ENCODE measurements at places on chromosomes 13 and 19.

DNA sequence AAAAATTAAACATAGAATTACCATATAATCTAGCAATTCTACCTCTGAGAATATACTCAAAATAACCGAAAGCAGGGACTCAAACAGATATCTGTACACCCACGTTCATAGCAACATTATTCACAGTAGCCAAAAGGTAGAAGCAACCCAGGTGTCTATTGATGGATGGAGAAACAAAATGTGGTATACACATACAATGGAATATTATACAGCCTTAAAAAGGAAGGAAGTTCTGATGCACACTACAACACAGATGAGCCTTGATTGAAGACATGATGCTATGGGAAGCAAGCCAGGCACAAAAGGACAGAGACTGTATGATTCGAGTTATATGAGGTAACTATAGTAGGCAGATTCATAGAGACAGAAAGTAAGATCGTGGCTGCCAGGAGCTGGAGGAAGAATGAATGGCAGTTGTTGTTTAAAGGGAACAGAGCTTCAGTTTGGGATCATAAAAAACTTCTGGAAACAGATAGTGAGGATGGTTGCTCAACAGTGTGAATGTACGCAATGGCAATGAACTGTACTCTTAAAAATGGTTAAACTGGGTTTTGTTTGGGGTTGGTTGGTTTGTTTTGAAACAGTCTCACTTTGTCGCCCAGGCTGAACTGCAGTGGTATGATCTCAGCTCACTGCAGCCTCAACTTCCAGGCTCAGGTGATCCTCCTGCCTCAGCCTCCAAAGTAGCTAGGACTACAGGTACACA is 47.5 kb downstream of the ZIC5 start:
- no peak for DNase-seq

DNA sequence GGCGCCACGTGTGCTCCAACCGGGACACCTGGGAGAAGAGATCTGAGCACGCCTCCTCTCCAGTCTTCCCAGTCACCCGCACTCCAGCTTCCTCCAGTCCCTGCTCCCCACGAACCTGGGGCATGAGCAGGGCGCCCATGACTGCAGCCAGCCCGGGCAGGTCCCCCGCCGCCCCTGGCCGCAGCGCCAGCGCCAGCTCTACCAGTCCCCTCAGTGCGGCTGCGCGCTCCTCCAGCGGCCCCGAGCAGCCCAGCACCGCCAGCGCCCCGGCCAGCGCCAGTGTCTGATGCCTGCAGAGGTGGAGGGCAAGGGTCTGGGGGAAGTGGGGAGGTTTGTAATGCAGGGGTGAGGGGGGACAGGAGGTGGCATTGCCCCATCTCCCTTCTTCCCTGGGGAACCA is 13.1 kb downstream of the SH2D3A start:
- DNase-seq, result no peak

DNA sequence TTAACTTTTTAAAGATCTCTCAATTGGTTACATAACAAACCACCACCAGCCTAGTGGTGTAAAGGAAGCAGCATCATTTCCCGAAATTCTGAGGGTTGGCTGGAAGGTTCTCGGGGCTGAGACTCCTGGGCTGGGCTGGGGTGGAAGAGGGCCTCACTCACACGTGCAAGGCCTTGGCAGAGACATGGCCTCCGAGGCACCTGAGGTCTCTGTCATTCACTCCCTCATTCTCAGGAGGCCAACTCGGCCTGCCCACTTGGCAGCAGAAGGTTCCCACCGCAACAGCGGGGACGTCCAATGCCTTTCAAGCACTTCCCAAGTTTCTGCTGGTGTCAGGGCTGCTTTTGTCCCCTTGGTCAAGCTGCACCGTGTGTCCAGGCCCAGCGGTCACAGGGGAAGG is 18.6 kb upstream of the RASA3 start:
- no peak for DNase-seq

- no peak for DNase-seq
These were observed 289.0 kb downstream of the DACH1 start for GRCh38 chr13:71578048-71578447.

GRCh38 chr19:17931532-17932191 is 1.2 kb upstream of the CCDC124 start:
- DNase-seq, result peak; percentile 8

DNA sequence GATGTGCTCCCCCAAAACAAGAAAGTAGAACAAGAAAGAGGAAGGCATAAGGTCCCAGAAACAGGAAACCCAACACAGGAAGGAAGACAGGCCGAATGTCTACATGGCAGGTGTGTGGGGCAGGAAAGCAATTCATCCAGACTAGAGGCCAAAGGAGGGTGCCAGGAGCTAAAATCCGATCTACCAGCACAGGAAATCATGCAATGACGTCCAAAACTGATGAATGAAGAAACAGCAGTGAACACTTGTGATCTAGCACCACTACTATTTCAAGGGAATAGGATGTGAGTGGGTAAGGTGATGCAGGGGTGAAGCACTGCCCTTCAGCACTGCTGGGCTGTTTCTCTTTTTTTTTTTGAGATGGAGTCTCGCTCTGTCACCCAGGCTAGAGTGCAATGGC is 59.1 kb downstream of the DOCK9 start:
- DNase-seq, result no peak

- DNase-seq, result peak; percentile 12
These were observed 21.6 kb downstream of the MAST3 start for GRCh38 chr19:18119013-18119716.

- DNase-seq, result no peak
These were observed at the start of gene CSNK1G2 for GRCh38 chr19:1941146-1942077. Gene CSNK1G2 (plus strand): TSS chr19:1941172. CDS start chr19:1969773, 28,601 bp downstream.

GRCh38 chr13:80145171-80145690 is 195.7 kb downstream of the SPRY2 start:
- DNase-seq, result no peak

DNA sequence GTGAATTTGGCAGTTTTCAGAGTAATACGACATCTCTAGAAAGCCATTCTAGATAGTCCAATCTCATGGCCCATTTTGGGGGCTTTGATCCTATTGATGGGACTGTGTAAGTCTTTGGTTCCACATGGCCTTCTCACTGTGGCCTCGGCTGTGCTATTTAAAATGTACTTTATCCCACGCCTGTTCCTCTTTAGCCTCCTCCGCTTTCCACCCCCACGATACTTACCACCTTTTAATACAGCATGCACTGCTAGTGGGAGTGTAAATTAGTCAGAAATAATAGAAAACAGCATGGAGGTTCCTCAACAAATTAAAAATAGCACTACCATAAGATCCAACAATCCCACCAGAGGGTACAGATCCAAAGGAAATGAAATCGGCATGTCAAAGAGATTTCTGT is 28.3 kb upstream of the CEBPG start:
- DNase-seq, result no peak

DNA sequence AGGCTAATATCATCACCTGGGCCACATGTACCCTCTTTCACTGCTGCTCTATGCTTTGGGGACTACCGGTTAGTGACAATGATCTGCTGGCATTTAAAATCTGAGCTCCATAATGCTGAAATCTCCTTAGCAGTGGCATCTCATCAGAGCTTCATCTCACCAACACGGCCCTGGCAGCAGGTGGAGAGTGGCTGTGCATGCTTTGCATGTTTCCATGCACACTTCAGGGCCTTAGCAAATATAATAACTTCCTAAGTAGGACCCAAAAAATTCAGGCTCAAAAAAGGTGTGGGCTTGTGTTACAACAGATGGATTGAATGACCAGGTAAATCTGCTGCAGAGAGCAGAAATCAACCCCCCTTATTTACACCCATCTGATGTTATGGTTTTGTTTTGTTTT is 55.2 kb downstream of the ALOX5AP start:
- no peak for DNase-seq

DNA sequence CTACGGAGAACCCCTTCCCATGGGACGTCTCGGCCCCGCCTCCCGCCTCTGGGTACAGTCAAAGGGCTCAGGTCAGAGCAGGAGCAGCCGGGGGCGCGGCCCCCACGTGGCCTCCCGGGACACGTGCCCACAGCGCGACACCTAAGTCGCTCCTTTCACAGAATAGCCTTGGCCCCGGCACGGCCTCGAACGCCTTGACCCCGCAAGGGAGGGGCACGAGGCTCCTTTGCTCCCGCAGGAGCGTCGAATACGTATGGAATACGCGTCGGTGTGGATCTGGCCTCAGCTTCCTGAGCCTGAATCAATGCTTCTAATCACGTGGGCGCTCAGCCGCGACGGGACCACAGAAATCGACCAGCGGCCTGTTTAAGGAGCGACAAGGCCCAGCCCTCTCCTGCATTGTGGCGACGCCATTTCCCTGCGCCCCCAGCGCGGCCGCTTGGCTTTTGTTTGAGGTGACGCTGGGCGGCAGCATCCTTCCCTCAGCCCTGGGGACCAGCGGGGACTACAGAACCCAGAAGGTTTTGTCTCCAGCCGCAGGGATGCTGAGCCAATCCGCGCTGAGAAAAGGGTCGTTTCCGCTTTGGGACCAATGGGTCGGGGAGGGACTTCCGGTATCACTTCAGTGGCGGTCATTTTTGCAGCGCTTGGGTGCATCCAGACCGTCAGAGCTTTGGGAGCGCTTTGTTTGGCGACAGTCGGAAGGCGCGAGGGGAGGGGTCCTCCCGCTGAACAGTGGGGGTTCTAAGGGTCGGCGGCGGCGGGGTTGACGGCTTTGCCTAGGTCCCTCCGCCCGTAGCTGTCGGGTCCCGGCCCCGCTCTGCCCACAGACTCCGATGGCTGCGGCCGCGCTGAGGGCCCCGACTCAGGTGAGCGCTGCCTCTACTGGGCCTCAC is at the start of gene ZIK1:
TSS of gene ZIK1 (plus strand) at position 625 of the 896 bp plus-strand sequence. CDS start at position 837, 212 bp downstream.
- DNase-seq, result peak; percentile 91

GRCh38 chr13:110538632-110539031 is 22.9 kb downstream of the RAB20 start:
- no peak for DNase-seq

GRCh38 chr13:90997951-90998350 is 349.5 kb upstream of the MIR17HG start:
- DNase-seq, result no peak

- DNase-seq, result no peak
These were observed 224.9 kb upstream of the STARD13 start for GRCh38 chr13:33510350-33510970.

DNA sequence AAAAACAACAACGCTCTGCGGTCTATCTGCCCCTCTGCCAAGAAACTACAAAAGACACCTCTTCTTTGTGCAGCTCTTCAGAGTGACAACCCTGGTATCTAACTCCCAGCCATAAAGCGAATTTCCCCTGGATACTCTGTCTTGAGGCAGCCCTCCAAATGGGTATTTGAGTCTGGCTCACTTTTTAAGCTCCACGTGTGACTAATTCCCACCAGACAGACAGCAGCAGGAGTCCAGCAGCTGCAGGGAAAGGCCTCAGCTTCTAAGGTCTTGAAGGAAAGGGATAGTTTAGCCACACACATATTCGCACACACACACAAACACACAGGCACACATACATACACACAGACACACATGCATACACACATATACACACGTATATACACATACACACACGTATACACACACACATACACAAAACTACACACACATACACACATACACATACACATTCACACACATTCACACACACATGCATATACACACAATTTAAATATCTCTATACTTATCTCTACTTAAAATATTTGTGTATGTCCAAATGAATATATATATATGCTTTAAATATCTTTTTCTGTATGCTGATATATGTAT is 188.8 kb downstream of the TSHZ3 start:
- peak; percentile 32 for DNase-seq

- no peak for DNase-seq
These were observed 24.3 kb downstream of the ERCC5 start for GRCh38 chr13:102869948-102870676.

GRCh38 chr13:20518660-20519100 is 7.0 kb downstream of the CRYL1 start:
- no peak for DNase-seq

DNA sequence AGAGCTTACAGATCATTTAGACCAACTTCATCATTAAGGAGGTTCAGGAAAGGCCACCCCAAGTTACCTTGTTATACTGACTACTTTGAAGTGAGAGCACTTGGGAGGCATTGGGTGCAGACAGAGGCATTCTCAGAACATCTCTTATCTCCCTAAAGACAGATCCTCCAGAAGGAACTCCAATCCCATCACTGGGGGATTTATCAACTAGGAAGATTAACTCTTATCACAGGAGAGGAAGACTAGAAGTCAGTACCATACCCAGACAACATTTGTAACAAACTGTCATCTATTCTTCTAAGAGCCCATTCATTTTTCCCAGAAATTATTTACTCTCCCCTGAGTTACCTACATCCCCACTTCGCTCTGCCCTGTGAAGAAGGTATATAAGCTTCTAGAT is 5.8 kb upstream of the RFXAP start:
- DNase-seq, result no peak

- peak; percentile 87 for DNase-seq
These were observed 34.6 kb upstream of the SLC46A3 start for GRCh38 chr13:28753208-28753892.

GRCh38 chr13:65638572-65639168 is 1591.5 kb downstream of the PCDH9 start:
- peak; percentile 67 for DNase-seq

DNA sequence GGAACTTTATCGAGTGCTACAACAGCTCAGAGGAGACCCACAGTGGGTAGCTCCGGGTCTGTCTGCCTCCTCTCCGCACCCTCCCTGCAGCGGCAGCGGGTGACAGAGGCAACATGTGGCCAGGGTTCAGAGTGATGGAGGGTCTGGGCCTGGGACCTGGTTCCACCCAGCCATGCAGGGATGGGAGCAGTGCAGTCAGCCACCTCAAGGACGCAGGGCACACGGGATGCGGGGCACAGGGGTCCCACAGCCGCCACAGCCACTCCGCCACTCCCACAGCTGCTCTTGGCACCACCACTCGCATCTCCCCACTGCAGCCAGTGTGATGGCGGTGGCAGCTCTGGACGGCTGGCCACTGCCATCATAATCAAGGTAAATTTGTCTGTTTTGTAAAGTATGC is 892.9 kb downstream of the OLFM4 start:
- no peak for DNase-seq

- DNase-seq, result peak; percentile 65
These were observed 301.7 kb downstream of the NDFIP2 start for GRCh38 chr13:79782541-79783205.

DNA sequence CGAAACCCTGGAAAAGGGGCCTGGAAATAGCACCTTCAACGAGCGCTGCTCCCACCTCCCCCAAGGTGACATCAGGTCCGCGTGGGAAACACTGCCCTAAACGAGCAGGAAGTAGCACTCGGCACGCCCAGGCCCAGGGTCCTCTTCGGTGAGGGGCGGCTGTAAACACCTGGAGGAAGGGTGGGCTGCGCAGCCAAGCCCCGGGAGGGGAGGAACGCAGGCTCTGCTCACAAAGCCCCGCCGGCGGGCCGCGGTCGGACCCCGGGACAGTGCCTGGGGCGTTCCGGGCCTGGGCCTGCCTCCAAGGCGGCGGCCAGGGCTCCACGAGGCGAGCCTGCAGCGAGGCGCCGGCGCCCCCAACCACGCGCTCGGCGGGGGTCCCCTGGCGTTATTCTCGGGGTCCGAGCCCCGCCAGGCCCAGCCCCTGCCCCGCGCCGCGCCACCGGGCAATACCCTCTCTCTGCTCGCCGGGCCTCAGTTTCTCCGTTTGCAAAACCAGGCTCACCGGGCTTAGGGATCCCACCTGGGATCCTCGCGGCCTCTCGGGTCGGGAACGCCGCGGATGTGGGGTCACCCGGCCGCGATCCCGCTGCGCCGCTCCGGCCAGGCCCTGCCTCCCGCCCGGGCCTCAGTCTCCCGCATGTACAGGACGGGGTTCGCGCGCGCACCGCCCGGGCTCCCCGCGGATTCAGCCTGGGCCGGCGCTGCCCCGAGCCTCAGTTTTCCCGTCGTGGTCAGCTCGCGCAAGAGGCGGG is 630 bp downstream of the RNF126 start:
- peak; percentile 35 for DNase-seq

Data from iris pigment epithelial cell (primary cell).